Stimulated activated CD8-positive, alpha-beta memory T cell treated with anti-CD3 and anti-CD28 coated beads, Interleukin-2, amount 100 ng/mL, for 1 hour (primary cell): ENCODE measurements at places on chromosomes 6 and 20.

- no peak for DNase-seq
Observed at GRCh38 chr6:116382587-116382986, 11.8 kb downstream of the DSE start.

- DNase-seq = no peak
Observed at GRCh38 chr6:15268137-15268908, 22.5 kb downstream of the JARID2 start.

DNA sequence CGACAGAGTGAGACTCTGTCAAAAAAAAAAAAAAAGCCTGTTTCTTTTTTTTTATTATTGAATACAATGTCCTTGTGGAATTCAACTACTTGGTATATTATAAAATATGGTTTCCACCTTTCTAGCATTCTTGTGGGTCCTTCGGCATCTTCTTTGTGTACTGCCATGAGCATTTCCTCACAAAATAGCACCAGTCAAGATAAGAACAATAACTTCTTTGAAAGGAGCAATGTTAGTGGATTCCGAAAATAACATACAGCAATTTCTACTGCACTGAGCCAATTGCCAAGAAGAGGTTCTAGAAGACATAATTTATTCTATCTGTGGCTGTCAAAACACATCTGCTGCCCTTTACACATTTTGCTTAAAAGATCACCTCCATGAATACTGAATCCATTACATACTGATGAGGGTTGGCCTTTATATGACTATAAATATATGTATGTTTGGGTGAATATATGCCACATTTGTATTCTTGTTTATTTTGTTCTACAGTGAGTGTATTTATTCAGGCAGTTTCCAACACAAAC, 19.1 kb upstream of the SPTLC3 start:
- DNase-seq = no peak

- no peak for DNase-seq
Observed at GRCh38 chr6:135801755-135802465, 49.6 kb upstream of the PDE7B start.

GRCh38 chr20:46546936-46547335, 3.5 kb downstream of the OCSTAMP start:
- DNase-seq = no peak

DNA sequence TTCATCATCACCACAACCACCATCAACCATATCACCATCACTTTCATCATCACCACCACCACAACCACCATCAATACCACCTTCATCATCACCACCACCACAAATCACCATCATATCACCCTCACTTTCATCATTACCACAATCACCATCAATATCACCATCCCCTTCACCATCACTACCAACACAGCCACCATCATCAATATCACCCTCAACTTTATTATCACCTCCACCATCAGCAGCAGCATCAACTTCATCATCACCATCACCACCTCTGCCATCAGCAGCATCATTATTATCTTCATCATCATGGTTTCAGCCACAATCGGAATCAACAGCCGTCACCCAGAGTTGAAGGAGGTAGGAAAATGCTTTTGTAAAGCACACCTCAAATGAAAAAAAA, 225.7 kb upstream of the SULF2 start:
- no peak for DNase-seq

- peak; percentile 7 for DNase-seq
Observed at GRCh38 chr6:142746524-142746923, 198.5 kb downstream of the HIVEP2 start.

DNA sequence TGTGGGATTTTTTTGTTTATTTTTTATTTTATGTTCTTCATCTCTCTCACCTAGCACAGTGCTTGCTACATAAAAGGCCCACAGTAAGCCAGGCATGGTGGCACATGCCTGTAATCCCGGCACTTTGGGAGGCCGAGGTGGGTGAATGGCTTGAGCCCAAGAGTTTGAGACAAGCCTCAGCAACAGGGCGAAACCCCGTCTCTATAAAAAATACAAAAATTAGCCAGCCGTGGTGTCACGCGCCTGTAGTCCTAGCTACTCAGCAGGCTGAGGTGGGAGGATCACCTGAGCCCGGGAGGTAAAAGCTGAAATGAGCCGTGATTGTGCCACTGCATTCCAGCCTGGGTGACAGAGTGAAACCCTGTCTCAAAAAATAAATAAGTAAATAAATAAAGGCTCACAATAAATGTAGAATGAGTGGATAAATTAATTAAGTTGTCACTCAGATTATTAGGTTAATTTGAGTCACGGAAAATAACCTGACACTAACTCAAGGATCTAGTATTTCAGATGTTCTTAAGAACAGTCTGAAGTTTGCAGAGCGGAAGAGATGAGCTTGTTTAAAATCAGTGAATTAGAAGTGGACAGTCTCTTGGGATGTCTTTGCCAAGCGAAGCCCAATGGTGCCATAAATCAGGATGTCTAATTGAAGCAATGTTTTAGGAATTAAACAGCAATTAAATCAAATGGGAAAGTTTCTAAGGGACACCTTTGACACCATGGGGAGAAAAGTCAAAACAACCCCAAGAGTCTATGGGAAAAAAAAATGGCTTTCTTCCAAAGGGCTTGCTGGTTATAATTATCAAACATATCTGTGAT, 214.4 kb downstream of the ZNF217 start:
- DNase-seq = no peak

GRCh38 chr6:14661691-14662090, 544.1 kb downstream of the CD83 start:
- no peak for DNase-seq

GRCh38 chr6:162713974-162714780, 13.4 kb downstream of the PRKN start:
- no peak for DNase-seq

GRCh38 chr6:90508753-90509152, 78.1 kb downstream of the MAP3K7 start:
- DNase-seq = no peak

DNA sequence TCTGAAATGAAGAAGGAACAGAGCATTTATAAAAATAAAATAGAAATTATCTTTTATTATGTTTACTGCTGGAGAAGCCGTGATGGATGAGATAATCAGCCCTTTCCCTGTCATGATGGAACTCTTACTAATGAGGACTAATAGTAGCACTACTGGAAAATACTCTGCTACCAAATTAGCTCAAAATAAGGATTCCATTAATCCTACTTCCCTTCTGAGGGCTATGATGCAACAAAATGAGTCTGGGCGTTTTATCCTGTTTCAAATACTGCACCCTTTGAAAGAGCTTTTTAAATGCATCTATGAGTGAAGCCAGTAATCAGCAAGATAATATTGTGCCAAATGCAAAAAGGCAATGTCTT, 59.3 kb upstream of the CARMIL1 start:
- no peak for DNase-seq

- peak; percentile 50 for DNase-seq
Observed at GRCh38 chr6:167093922-167094432, 28.9 kb upstream of the CCR6 start.

- DNase-seq = no peak
Observed at GRCh38 chr20:483815-484644, 21.7 kb upstream of the TBC1D20 start.

- DNase-seq = no peak
Observed at GRCh38 chr6:37372116-37372515, 18.3 kb downstream of the RNF8 start.

DNA sequence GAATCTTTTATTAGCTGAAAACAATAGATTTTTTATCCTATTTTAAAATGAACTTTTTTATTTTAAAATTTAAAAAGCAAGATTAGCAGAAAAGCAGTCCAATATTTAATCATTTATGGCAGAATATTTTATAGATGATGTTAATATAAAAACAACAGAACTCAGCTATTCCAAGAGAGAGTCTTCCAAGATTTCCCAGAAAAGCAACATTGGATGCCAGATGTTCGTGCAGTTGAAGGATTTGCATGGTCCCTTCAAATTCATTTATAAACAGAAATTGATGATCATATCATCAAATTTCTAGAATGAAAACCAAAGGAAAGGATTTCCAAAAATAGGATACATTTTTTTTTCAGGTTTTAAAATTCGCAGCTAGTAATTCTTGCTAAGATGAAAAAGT, 25.4 kb upstream of the CNKSR3 start:
- no peak for DNase-seq

GRCh38 chr6:170584181-170584953, at the start of gene PDCD2:
Gene PDCD2, minus strand, starts transcription at chr6:170584637. Its CDS starts 56 bp downstream, at chr6:170584581.
- DNase-seq = peak; percentile 84

- no peak for DNase-seq
Observed at GRCh38 chr6:28105245-28105639, 19.2 kb upstream of the ZSCAN16 start.

GRCh38 chr20:4329232-4329631, 313.9 kb upstream of the RNF24 start:
- no peak for DNase-seq

DNA sequence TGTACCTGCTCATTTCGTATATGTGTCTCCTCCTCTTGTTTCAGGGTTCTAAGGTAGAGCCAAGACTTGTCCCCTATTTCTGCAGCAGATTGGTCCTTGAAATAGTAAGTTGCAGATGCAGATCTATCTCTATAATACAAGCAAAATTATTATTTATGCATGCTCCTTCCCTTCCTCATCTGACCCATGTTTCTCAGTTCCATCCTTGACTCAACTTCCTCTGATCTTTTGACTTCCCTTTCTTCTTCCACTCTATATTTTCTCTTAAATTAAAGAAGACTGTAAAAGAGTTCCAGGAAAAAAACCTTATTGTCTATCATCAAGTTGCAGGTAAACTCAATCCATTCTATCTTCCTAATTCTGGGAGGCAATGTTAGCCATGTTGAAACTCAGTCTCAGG, 23.7 kb downstream of the PLA2G7 start:
- DNase-seq = no peak

- DNase-seq = no peak
Observed at GRCh38 chr20:6519556-6519955, 247.9 kb upstream of the BMP2 start.

DNA sequence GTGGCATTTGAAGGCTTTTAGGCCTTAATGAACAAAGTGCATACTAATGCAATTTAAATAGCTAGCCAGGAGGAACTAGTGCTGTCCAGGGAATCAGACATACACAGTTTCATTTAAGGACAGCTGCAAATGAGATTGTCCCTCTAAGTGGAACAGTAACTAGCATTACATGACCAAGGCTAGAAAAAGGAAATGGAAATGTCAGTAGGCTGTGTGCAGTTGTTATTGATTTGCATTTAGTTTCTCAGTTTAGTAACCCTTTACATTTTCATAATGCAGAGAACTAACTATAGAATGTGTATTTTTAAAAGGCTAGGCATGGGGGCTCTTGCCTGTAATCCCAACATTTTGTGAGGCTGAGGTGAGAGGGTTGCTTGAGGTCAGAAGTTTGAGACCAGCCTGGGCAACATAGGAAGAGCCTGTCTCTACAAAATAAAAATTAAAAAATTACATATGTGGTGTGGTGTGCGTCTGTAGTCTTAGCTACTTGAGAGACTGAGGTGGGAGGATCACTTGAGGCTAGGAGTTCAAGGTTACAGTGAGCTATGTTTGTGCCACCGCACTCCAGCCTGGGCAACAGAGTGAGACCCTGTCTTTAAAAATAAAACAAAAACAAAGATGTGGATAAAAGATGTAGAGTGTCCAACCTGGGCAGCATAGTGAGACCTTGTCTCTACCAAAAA, 468.0 kb downstream of the UTRN start:
- no peak for DNase-seq

GRCh38 chr20:64058536-64058935, 4.5 kb upstream of the TCEA2 start:
- no peak for DNase-seq

- no peak for DNase-seq
Observed at GRCh38 chr20:54088430-54088829, 18.0 kb upstream of the BCAS1 start.

- no peak for DNase-seq
Observed at GRCh38 chr20:64242003-64242796, 13.3 kb upstream of the PCMTD2 start.

DNA sequence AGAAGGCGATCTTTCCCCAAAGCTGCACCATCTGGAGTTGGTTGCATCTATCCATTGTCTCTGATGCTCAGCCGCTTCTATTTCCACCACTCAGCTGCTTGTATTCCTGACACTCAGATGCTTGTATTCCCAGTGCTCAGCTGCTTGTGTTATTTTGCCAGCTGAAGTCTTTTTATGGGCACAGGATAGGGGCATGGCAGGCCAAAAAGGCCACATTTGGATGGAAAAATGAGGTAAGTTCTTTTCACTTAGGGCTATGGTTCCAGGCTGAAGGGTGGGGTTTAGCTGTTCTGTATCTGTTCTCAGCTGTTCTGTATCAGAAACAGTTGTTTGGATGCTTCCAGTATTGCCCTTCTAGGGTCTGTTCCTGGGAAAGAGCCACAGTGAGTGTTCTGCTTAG, 944.9 kb downstream of the QKI start:
- DNase-seq = no peak

DNA sequence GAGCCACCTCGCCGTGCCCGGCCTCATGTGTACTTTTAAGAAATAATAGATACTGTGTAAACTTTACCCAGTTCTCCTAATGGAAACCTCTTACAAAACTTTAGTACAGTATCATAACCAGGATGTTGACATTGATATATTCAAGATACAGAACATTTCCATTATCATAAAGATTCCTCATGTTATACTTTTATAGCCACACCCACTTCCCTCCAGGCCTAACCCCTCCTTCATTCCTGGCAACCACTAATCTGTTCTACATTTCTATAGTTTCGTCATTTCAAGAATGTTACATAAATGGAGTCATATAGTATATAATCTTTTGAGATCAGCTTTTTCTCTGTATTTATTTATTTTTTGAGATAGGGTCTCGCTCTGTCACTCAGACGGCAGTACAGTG, 52.6 kb upstream of the SALL4 start:
- no peak for DNase-seq

GRCh38 chr6:2081155-2082138, 164.0 kb downstream of the GMDS start:
- DNase-seq = no peak

GRCh38 chr20:41617059-41617901, 897 bp downstream of the CHD6 start:
- no peak for DNase-seq

- no peak for DNase-seq
Observed at GRCh38 chr6:71737953-71738352, 148.4 kb upstream of the RIMS1 start.

- no peak for DNase-seq
Observed at GRCh38 chr20:48648482-48649051, 179.2 kb downstream of the PREX1 start.

- no peak for DNase-seq
Observed at GRCh38 chr6:20630136-20630535, 95.9 kb downstream of the CDKAL1 start.

DNA sequence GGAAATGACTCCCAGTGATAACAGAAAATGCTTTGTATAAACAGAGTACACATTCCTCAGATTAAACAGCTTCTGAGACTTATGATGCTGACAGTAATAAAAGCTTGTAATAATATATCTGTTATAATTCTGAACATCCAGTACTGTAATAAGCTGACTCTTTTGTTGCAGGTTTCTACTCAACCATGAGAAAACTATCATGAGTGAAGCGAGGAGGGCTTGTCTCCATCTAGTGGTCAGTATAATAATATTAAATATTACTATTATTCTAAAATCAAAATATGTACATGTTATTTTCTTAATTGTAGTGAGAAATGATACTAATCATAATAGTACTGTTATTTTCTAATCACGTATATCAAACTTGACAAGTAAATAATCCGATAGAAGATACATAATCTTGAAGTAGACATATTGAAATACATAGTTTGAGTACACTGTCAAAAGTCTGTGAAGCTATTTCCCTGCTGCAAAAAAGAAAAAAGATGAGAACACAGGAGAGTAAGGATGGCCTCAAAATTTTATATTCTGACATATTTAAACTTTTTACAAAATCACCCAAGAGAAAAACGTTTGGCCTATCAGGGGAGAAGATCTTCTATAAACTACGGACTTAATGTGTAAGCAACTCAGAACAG, 183.1 kb downstream of the MOXD1 start:
- no peak for DNase-seq
